Left colon (tissue), 2 donors: ENCODE measurements at places on chromosomes 12 and 14. TPM values are rescaled to one million over a fixed set of nuclear protein-coding genes. Genes with fewer than 3 reads are reported as not detected.

DNA sequence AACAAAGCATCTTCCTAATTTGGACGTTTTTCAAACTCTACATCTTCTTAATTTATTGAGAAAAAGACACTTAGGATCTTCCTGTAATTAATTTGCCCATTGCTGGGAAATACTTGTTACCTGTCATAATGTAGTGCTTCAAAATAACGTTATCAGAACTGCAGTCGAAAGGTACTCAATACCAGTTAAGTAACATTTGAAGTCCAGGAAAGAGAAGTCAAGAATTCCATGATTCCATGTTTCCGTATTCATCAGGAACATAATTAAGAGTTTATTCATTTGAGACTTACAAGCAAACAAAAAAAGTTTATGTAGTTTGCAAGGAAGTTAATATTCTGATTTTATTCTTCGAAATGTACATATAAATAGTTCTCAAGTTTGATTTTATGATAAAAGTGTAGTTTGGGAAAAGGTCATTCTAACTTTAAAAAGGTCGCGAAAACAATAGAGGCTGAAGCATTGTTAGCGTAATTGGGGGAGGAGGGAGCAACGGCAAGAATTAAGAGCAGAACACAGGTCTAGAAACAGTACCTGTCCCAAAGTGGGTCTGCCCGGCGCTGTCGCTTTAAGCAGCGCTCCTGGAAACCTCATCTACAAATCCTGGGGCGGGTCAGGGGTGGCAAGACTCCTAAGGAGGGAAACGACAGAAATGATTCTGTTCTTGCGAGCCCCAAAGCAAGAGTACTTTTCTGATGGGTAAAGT is 1.2 kb upstream of the KCNMB4 start:
- DNase-seq: no peak

DNA sequence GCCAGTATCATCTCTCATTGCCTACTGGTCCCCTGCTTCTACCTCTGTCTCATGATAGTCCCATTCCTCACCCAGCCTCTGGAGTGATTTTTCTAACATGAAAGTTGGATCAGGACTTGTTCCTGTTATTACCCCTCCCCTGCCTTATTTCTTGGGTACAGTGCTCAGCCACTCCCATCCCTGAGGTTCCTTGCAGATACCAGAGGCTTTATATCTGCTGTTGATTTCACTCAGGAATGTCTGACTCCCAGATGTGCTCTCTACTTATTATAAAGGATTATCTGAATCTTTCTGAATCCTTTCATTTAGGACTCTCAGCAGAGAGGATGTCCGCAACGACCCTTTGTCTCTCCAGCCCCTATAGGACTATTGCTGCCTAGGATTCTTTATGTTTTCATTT is 111.2 kb downstream of the LRRK2 start:
- DNase-seq: no peak

DNA sequence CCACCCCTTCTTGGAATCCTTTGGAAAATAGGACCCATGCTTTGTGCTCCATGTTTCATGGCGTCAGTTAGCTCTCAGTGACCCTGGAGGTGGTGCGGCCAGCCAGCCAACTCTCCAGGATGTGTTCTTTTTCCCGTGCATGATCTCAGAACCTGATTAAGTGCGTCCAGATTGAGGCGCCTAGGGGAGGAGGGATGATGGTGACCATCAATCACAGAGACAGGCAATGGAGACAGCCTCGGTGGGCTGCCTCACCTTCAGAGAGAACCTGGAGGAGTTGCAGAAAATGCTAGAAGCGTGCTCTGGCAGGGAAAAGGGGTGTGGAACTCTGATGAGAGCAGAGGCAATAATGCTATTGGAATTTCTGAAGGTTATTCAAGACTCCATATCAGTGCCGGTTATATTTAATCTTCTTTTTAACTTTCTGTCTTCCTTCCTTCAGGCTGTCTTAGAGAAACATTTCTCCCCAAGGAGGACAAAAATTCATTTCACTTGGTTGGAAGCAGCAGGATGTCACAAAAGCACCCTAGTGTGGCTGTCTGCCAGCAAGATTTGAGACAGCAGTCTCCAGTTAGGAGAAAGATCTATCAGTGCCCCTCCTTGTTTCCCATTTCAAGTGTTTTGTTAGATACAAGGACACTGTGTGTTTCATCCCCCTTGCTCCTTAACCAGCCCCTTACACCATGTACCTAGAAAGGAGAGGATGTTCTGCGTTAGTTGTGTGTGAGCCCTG is 53.3 kb upstream of the IGF1 start:
- DNase-seq: no peak

DNA sequence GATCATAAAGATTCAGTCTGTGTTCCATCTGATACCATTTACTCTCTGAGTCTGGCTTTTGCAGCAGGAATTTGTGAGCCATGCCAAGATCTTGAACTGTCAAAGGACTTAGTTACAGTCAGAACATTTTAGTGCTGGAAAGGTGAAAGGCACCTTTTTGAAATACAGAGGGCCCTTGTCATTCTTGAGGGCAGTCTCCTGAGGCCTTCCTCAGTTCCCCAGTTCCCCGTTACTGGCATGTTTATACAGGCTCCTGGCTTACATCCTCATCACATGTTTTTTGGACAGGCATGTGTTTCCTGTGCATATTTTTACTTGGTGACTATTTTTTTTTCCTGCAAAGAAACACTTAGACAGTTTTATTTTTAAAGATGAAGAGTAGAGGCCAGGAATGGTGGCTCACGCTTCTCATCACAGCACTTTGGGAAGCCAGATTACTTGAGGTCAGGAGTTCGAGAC is 21.0 kb downstream of the CFAP54 start:
- DNase-seq: no peak

NDUFA12 gene
- total RNA-seq: 141 TPM

TAMALIN gene
- 9.0 TPM for total RNA-seq
